ENCODE measurements at places on chromosomes 2 and 18. TPM values are rescaled to one million over a fixed set of nuclear protein-coding genes. Genes with fewer than 3 reads are reported as not detected.

Gene OSBPL6
- polyA plus RNA-seq, result 1.4 TPM

Gene RGPD4
- polyA plus RNA-seq, result not detected

Gene MROH2A
- polyA plus RNA-seq, result 1.6 TPM

Gene DNAJC5G
- polyA plus RNA-seq, result not detected

Gene CNNM3
- polyA plus RNA-seq, result 36.8 TPM

Gene PARD3B
- 10.7 TPM for polyA plus RNA-seq

Data from small intestine (tissue), 16 donors.